Stimulated activated naive CD4-positive, alpha-beta T cell treated with Interleukin-2 at 50 U/mL for 16 hours (primary cell): ENCODE measurements at places on chromosomes 2 and 18.

- DNase-seq, result no peak
Measured at GRCh38 chr2:68464651-68465050, 2.4 kb downstream of the FBXO48 start.

DNA sequence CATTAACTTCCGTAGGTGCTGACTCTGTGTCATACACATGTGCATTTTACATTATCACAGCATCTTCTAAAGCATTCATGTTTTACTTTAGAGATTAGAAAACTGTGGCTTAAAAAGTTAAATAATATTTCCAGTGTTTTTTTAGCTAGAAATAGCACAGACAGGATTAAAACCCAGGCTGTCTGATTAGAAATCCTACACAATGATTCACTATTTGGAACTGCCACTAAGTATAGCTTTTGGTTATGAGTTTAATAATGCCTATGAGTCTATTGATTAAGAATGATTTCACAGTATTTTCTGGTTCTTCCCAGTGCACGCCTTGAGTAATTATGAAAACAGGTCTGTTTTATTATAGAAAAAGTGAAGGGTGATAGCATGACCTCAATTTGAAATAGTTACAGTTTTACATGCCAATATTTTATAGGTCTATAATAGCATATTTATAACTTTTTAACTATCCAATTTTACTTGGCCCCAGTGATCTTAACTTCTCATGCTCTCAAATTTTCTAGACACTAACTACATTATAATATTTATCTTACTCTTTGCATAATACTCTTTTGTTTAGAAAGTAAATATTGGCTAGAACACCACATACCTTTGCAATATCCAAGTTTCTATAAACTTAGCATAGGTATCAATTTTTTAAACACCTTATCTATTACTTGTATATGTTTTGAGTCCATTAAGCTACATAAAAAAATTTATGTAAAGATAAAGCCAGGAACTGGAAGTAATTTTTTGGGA lies 313.2 kb downstream of the RND3 start:
- DNase-seq, result no peak

DNA sequence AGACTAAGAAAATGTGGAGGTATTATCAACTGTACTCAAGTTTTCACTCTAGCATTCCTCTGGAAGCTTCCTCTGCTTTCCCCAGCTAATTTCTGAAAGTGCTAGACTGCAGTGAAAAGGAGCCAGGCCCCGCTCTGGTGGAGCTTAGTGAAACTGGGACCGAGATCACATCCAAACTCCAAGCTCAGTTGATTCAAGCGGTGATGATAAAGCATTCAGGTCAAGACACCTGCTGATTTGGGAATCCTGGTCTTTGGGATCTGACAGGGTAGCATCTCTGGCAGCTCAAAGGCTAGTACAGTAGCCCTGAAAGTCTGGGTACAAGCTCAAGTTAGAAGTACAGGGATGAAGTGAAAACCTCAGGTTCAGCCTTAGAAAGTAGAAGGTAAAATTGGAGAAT lies 120.2 kb upstream of the CRIM1 start:
- DNase-seq, result no peak

- DNase-seq, result no peak
Measured at GRCh38 chr2:43495727-43496126, 100.1 kb downstream of the THADA start.

GRCh38 chr2:168217920-168218319 lies 29.5 kb downstream of the STK39 start:
- no peak for DNase-seq

- DNase-seq, result no peak
Measured at GRCh38 chr2:157441072-157441454, 2.8 kb downstream of the CYTIP start.

DNA sequence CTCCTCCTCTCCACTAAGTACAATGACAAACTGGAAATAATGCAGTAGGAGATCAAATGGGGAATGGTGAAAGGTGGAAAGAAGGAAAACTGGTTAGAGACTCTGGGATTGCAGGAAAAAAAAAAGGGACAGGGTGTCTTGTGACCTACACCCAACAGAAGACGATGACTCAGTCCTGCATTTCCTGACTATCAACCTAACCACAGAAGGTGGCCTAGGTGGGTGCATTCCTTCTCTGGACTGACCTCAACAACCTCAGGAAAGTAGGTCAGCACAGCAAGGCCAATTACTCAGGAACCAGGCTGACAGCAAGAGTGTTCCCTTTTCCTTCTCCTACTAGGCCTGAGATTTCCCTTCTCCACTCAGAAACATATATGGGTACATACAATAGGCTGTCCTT lies 1386.4 kb upstream of the ZEB2 start:
- DNase-seq, result no peak

GRCh38 chr2:229170916-229171315 lies 100.2 kb downstream of the PID1 start:
- DNase-seq, result no peak

GRCh38 chr2:128362889-128363228 lies 44.2 kb upstream of the HS6ST1 start:
- DNase-seq, result no peak

DNA sequence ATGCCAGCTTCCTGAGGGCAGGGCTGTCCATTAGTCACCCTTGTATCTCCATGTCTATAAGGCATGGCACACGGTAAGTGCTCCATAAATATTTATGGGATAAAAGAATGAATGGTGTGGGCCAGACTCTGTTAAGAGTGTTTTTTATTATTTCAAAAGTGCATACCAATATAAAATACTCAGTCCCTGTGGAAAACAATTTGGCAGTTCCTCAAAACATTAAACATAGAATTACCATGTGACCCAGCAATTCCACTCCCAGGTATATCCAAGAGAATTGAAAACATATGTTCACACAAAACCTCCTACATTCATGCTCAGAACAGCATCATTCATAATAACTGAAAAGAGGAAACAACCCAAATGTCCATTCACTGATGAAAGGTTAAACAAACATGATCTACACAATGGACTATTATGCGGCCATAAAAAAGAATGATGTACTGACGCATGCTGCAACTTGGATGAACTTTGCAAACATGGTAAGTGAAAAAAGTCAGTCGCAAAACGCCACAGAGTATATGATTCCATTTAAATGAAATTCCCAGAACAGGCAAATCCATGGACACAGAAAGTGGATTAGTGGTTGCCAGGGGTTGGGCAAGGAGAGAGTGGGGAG lies 69.1 kb upstream of the TCF7L1 start:
- no peak for DNase-seq
